Frontal cortex (tissue), 4 donors: ENCODE measurements at places on chromosomes 7 and 10. TPM values are rescaled to one million over a fixed set of nuclear protein-coding genes. Genes with fewer than 3 reads are reported as not detected.
A peak's percentile ranks its signal among the peaks of the same experiment; 100 is the strongest.

DNA sequence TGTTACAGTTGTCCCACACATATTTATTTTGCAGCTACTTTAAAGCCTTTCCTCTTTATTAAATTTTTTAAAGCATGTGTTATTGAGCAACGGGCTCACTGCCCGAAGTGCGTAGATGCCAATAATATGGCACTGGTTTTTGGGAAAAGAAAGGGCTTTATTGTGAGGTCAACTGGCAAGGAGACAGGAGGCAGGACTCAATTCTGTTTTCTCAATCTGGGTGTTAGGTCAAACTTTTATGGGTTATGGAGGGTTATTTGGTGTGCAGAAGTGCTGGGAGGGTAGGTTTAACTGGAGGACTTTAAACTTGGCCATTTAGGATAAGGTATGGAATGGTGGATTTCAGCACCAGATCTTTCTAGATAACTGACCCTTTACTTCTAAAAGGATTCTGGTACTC is 183.6 kb downstream of the LRRC4 start:
- DNase-seq = no peak

- no peak for DNase-seq
Observed at GRCh38 chr10:29372920-29373319, 84.0 kb downstream of the LYZL1 start.

DNA sequence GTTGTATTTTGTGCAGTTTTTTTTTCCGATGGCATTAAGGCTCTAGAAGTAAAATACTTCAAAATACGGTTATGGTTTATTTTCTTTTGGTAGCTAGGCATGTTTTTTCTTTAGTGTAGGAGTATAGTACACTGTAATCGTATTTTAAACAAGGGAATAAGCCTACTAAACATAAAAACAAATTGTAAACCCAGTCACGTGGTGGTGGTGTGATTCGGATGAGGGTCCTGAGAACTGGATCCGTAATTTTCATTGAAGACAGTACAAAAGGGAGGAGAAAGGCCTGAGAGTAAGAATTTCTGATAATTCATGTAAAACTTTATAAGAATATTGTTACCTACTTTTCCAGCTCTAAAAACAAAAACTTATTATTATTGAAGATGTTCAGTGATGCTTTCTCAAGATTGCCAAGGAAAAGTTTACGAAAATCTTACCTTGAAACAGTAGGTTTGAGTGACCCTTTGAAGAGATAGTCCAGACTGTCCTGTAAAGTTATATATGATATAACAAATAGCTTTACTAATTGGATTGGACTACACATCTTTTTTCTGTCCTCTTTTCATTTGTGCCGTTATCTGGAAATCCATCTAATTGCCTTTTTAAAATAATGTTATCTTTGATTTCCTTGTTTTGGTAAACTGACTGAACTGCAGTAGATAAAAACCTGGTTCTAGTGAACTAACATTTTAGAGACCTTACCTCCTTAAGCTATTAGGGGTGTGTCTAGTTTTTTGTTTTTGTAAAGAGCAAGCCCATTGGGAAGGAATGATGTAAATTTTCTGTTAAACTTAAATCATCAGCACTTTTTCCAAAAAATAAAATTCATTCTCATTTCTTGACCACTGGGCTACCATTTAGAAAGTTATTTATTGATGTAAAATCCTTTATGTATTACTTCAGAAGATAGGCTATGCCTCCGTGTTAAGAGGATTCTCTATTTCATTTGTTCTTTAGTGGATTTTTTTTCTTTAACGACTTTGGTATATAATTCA is 1.0 kb upstream of the PBLD start:
- no peak for DNase-seq

GRCh38 chr10:97851341-97852001 is 1.8 kb downstream of the GOLGA7B start:
- peak; percentile 63 for DNase-seq

GRCh38 chr7:98626460-98627412 is 9.7 kb downstream of the NPTX2 start:
- DNase-seq = no peak

- DNase-seq = no peak
Observed at GRCh38 chr7:5469375-5470166, 45.9 kb upstream of the TNRC18 start.

- no peak for DNase-seq
Observed at GRCh38 chr7:133056370-133057238, 25.3 kb downstream of the CHCHD3 start.

- no peak for DNase-seq
Observed at GRCh38 chr10:72800000-72800740, 93.4 kb upstream of the OIT3 start.

- no peak for DNase-seq
Observed at GRCh38 chr7:46352004-46352954, 431.2 kb upstream of the IGFBP3 start.

- no peak for DNase-seq
Observed at GRCh38 chr7:39069896-39070881, 92.5 kb downstream of the POU6F2 start.

DNA sequence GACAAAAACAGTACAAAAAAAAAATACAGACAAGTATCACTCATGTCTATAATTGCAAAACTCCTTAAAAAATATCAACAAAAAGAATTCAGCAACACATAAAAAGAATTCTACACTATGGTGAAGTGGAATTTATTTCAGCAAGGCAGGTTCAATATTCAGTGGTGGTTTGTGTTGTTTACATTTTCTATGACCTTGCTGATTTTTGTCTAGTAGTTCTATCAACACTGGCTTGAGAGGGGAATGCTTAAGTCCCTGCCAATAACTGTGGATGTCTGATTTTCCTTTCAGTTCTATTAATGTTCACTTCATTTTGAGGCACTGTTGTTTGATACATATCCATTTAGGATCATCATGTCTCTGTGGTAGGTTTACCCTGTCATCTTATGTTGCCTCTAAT is 58.5 kb downstream of the CADPS2 start:
- no peak for DNase-seq

DNA sequence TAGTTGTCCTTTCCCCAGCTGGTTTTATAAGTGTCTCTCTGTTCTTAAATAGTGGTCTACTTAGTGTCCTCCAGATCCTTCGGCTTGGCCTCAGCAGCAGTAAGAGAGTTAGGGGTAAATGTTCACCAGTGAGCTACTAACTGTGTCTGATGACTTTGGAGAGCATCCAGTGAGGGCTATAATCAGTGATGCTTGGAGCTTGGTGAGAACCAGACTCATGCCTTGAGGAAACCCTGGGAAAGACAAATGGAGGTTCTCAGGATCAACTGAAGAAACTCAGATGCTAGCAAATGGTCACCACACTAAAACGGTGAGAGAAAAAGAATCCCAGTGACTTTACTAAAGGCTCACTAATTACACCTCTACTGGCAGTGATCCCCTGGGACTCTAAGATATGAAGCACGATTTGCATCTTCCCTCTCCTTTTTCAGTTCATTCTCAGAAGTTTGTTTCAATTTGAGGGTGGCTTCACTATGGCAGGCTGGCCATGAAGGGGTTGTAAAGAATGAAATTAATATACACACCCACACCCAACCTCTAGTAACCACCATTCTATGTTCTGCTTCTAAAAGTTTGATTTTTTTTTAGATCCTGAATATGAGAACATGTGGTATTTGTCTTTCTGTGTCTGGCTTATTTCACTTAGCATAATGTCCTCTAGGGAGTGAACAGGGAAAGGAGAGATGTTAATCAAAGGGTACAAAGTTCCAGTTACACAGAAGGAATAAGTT is 177.9 kb downstream of the PDE1C start:
- DNase-seq = no peak

GRCh38 chr10:124179308-124180043 is 86.1 kb upstream of the CHST15 start:
- DNase-seq = no peak

- DNase-seq = no peak
Observed at GRCh38 chr7:156376317-156376716, 264.3 kb upstream of the RNF32 start.

GRCh38 chr10:75640381-75640780 is 209.0 kb downstream of the LRMDA start:
- no peak for DNase-seq

- DNase-seq = no peak
Observed at GRCh38 chr10:35633006-35633980, 8.8 kb downstream of the FZD8 start.

The LRRC61 gene
- total RNA-seq = 13.5 TPM

The CLCN1 gene
- total RNA-seq = under 0.01 TPM

The TRRAP gene
- total RNA-seq = 21.2 TPM

The POLD2 gene
- 46.1 TPM for total RNA-seq

The SPDYE1 gene
- total RNA-seq = not detected

The ANKRD1 gene
- not detected for total RNA-seq

The STEAP4 gene
- total RNA-seq = 0.41 TPM

The SLC26A3 gene
- not detected for total RNA-seq

The SLIT1 gene
- total RNA-seq = 48.9 TPM

The PURB gene
- 36.7 TPM for total RNA-seq

The ADCYAP1R1 gene
- 34.2 TPM for total RNA-seq

The ACSM6 gene
- not detected for total RNA-seq

The BMPER gene
- total RNA-seq = 2.9 TPM

The KIF11 gene
- 5.3 TPM for total RNA-seq

The NUDT1 gene
- 15.5 TPM for total RNA-seq

The UNCX gene
- total RNA-seq = not detected

The DPCD gene
- total RNA-seq = 28.5 TPM

The AKR1C2 gene
- total RNA-seq = 39.5 TPM

The VGF gene
- total RNA-seq = 7.7 TPM

The SSC4D gene
- 1.6 TPM for total RNA-seq

The IFIT2 gene
- total RNA-seq = 3.3 TPM

The FGFBP3 gene
- total RNA-seq = 18.3 TPM
